ENCODE measurements at places on chromosomes 16 and 17.

GRCh38 chr17:60188759-60189158 lies 39.0 kb downstream of the CA4 start:
- DNase-seq, result no peak

DNA sequence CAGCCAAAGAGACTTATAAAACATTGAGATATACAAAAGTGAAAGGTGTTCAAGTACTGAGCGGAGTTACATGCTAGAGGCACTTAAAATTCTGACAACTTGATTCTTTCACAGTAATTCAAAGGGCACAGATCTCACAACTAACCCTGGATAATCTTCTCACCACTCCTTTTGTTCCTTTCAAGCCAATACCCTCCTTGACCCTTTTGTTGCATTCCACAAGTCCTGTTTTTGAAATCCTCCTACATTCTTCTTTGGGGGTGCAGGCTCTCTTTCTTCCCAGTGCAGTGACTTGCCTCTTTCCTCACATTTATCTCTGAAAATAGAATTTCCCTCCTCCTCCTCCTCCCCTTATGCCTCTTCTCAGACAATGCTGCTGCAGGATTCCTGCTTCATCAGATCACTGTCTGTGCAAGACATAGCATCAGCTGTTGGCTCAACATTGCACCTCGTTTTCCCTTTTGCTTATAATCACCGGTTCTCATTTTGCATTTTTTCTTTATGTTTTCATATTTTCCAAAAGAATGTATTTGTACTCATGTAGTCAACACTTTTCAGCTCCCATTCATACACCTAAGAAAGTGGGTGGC lies 199.3 kb downstream of the CDH8 start:
- no peak for DNase-seq

- no peak for DNase-seq
Observed at GRCh38 chr16:55900616-55901393, 25.6 kb upstream of the CES5A start.

- no peak for DNase-seq
Observed at GRCh38 chr16:84616515-84616914, 1.4 kb downstream of the COTL1 start.

DNA sequence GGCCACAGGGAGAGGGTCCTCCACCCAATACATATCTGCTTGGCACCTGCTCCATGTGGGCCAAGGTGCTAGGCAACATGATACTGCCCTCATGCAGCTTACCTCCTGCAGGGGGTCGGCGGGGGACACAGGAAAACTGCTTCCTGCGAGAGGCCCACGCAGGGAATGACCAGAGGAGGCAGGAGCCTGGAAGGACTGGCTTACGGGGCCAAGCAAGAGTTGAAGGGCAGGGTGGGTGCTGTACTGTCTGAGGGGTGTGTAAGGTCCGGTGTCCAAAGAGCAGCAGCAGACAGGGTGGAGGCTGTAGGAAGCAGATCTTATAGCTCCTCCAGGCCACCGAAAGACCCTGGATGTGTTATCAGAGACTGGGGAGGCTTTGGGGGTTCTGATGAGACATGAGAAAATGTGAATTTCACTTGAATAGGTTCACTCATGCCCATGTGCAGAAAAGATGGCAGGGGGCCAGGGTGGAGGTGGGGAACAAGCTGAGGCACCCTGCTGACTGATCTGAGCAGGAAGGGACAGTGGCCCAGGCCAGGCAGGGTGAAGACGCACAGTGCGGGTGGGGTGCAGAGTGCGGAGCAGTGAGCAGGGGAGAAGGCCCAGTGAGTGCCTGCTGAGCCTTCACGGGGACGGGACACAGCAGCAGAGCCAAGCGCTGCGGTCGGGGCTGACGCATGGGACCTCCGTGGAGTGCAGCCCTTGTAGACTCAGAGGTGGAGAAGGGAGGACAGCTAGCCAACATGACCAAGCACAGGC lies 8.3 kb downstream of the FLCN start:
- DNase-seq, result no peak

- DNase-seq, result no peak
Observed at GRCh38 chr17:28492352-28493310, 13.5 kb upstream of the FOXN1 start.

DNA sequence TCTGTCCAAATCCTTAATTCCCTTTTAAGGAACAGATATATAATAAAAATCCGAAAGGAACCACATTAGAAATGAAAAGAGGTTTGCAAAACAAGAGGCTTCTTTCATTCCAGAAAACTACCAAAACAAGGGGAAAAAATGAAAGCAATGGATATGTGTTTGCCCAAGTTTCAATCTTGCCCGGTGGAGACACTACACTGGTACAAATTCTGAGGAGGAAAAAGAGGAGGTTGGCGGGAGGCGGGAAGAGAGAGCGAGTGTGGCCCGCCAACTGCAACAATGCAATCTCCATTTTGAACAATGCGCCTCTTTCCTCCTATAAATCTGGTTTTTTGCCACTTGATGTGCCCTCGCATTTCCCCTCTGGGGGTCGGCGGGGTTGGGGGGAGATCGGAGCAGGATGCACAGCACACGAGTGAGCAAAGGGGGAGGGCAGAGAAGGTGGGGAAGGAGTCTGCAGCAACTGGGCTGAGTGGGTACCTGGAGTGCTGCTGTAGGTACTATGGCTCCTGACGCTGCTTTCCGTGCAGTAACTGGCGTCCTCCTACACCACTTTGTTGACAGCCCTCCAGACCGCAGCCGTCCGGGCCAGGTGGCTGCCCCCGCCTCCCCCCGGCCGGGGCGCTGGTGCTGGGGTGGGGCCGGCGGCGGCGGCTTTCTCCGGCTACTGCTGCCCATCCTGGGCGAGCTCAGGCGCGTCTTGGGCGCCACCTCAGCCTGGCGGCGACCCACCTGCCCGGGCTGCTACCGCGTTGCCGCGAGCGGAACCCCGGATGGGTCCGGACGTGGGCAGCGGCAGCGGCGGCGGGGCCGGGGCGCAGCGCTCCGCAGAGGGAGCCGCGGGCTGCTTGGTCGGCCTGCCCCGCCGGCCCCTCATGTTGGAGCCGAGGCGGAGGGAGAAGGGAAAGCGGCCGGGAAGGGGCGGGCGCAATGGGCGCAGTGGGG lies 93.8 kb upstream of the PLEKHM1 start:
- no peak for DNase-seq

DNA sequence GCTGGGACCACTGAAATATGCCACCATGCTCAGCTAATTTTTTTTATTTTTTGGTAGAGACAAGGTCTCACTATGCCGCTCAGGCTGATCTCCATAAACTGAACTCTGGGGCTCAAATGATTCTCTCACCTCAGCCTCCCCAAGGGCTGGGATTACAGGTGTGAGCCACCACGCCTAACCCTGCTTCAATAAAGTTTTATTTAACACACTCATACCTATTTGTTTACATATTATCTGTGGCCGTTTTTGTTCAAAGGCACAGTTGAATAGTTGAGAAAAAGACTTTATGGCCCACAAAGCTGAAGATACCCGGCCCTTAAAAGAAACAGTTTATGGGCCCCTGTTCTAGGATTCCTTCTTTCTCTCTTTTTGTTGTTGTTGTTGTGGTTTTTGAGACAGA lies 419.8 kb downstream of the SLC39A11 start:
- no peak for DNase-seq

DNA sequence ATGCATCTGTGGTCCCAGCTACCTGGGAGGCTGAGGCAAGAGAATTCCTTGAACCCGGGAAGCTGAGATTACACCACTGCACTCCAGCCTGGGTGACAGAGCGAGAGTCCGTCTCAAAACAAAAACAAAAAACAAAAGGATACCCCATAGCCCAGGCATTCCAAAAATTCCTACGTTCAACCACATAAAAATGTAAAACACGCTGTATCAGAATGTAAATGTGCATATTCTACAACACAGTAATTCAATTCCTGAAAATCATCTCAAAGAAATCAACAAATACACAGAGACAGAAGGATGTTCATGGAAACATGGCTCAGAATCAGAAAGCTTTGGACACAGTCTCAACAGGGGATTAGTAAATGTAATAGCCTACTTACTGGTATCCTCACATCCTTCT lies 33.0 kb downstream of the COG7 start:
- no peak for DNase-seq

DNA sequence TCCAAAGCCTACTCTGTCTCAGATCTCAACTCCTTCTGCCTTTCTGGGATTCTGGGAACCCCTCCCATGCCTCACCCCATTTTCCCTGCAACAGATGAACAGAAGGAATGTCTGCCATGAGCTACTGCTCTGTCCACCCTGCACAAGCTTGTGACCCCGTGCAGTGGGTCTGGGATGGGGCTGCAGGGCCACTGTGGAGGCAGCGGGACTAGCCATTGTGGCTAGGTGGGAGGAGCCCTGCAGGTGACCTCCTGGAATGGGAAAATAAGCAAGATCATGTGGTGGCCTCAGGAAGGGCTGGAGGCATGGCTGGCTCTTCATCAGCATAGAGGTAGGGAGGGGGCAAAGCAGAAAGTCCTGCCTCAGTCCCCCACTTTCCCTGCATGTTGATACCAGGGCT lies 13.7 kb downstream of the PDP2 start:
- DNase-seq, result no peak

GRCh38 chr17:17180741-17181525 lies 25.2 kb downstream of the PLD6 start:
- DNase-seq, result no peak

DNA sequence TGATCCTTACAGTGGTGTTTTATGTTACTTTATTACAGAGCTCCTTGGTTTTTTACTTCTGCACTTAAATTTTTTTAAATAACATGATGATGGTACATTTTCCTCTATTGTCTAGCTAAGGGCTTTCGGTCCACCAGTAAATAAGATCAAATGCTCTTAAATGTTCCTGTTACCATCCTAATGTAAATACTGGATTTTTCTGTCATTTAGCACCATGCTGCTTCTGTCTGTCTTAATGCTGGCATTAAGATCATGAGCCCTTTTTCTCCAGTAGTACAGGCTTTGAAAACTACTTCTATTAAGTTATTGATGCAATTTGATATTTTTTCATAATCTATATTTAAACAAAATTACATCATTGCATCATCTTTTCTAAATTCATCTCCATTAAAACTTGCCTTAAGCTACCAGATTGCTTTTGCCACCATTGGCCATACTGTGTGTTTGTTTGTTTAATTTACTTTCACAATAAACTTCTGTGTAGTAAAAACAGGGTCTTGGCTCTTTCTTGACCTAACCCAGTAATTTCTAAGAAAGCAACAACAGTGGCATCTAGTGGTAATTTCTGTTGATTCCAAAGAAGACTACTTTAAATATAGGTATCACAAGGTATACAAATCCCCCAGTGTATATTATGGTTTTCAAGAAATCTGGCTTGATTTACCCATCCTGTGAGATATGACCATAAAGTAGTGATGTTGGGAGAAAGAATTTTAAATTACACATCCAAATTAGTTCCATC lies 9.0 kb upstream of the PHAF1 start:
- DNase-seq, result no peak

- no peak for DNase-seq
Observed at GRCh38 chr16:16945207-16945606, 525.6 kb downstream of the XYLT1 start.

- no peak for DNase-seq
Observed at GRCh38 chr17:49783071-49783715, 5.3 kb upstream of the KAT7 start.

DNA sequence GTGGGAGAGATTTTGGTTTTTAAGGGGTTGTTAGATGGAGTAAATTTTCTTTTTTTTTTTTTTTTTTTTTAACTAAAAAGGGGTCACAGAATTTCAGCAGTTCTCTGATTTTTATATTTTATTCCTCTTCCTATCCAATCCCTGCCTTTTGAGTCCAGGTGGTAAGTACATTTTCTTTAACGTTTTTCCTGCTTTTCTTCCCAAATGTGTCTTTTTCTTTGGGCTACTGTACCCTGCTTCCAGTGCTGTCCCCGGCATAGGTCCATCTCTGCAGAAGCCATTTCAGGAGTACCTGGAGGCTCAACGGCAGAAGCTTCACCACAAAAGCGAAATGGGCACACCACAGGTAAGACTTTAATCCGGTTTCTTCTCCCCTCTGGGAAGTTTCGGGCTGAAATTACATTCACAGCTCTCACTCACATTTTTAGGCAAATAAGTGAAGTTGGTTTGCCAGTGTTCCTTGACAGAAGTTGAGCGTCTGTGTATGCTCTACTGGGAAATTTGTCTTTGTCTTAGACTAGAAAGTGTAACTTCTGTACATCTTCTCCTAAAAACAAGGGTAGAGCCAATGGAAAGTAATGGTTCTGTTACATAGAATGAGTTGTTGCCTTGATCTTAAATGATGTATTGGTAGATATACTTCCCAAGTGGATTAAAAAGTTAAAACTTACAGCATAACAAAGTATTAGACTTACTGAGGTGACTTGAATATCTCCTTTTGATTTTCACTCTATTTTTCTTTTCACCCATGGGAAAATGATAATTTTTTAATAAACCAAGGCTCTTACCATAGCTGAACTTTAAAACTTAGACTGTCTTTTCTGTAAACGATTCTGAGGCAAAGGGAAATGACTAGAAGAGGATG lies 54.5 kb downstream of the TUBD1 start:
- DNase-seq, result no peak

GRCh38 chr16:86051368-86052114 lies 152.6 kb downstream of the IRF8 start:
- no peak for DNase-seq

DNA sequence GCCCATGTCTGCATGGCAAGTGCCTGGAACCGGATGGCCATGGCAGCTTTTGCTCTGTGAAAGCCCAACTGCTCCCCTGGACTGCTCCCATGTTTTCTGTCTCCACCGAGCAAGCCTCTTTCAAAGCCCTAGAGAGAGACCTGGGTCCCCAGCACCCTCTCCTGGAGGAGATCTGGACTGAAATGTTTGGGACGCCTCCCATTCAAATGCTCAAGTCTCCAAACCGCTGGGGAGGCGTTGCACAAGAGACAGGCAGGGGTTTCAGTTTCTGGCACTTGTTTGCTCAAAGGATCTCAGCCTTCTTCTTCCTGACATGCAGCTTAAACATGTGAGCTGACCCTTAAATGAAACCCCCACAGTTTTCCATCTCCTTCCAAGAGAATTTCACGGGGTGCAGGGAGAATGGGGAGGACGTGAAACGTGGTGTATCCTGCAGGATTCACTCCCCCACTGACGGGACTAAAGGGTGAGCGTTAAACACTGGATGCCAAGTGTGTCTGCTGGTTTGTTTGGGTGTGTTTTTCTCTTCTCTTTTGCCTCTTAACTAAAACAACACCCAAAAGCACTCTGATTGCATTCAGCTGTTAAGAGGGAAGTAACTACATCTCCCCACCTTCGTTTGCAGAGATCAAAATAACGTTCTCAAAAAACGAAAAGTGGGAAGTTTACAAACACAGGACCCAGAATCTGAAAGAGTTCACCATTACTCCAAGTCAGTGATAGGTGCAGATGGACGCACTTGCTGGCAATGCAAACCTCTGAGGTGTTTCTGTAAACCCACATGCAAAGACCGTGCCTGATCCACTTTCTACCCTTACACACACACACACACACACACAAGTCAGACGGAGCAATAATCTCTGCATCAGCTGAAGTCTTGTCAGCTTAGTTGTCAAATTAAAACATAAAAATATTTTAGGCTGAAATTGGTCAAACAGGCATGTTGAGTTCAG lies 256.9 kb downstream of the C16orf95 start:
- no peak for DNase-seq

GRCh38 chr17:58265271-58265670 lies 15.5 kb downstream of the MPO start:
- no peak for DNase-seq

Measured in GM12878 (cell line).